Activated CD8-positive, alpha-beta memory T cell treated with anti-CD3 and anti-CD28 coated beads for 4 hours (primary cell): ENCODE measurements at places on chromosomes 1 and 21.

GRCh38 chr1:182245040-182245439, 146.6 kb downstream of the GLUL start:
- DNase-seq, result no peak

DNA sequence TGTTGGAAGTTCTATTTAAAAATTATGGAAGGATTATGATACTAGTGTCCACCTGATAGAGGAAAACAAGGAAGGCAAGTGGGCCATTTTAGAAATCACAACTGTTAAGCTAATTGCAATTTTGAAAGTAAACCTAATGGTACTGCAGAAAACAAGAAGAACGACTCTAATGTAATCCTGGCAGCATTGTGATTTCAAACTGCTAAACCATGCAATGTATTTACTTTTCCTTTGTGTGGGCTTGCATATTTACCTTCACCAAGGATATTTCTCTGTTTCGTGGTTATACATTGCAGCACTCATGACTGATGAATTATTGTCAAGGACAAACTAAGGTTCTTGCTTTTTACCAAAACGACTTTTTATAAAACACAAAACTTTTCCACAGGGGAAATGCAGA, 88.1 kb downstream of the TM2D1 start:
- DNase-seq, result no peak

- no peak for DNase-seq
These were observed 11.9 kb downstream of the LHX4 start for GRCh38 chr1:180241716-180242544.

DNA sequence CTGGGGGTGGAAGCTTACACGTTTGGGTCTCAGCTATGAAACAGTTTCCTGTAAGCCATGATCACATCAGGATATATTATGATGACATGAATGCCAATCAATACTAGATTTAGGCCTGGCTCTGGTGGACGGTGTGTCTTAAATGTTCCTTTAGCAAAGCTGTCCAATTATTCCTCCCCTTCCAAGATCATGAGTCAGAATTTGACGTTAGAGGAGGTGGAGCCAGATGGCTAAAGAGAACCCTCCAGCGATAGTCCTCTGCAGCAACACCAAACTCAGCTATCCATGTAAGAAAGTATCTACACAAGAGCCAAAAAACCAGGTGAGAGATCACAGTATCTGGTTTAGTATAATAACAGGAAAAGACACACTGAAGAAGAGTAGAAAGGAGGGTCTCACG, 47.8 kb downstream of the PACC1 start:
- no peak for DNase-seq

GRCh38 chr1:52056937-52057231, 789 bp downstream of the BTF3L4 start:
- no peak for DNase-seq

DNA sequence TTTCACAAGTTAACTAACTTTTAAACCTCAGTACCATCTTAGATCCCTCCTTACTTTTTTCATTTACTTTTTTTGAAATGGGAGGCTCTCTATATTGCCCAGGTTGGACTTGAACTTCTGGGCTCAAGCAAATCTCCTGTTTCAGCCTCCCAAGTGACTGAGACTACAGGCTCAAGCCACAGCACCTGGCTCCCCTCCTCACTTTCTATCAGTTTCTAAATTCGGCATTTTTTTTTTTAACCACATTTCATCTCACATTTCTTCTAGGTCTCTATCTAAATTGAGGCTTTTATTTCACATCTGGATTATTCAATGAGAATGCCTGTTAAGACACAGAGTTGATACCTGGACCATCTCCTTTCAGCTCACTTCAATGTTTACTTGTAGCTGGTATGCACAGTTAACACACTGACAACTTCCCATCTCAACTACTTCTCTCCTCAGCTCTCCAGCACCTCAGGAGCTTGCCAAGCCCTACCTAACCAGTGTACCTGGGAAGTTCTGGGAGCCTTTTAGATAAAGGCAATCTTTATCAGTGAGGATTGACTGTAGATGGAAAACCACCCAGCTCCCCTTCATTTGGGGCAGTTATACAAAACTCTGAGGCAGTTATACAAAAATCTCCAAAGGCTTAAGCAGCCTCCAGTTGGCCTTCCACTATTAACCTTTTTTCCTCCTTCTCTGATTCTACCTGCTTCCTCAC, 3.4 kb downstream of the USP33 start:
- DNase-seq, result no peak

DNA sequence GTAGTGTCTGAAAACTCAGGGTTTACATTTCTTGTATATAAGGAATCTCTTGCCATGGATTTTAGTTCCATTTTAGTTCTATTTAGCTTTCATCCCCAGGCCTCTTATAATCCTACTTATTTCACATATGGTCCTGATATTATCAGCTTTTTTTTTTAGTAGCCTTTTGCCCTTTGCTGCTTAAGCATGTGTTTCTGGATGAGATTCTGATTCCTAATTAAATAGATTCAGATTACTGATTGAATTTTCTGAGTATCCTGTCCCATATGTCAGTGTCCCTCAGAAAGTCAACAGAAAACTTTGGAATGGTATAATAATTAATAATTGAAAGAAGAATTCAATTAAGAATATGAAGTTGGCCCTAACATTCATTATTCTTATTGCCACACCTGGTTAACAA, 134.7 kb upstream of the HOOK1 start:
- DNase-seq, result no peak

- DNase-seq, result no peak
These were observed 70.4 kb upstream of the CD55 start for GRCh38 chr1:207251066-207251465.

DNA sequence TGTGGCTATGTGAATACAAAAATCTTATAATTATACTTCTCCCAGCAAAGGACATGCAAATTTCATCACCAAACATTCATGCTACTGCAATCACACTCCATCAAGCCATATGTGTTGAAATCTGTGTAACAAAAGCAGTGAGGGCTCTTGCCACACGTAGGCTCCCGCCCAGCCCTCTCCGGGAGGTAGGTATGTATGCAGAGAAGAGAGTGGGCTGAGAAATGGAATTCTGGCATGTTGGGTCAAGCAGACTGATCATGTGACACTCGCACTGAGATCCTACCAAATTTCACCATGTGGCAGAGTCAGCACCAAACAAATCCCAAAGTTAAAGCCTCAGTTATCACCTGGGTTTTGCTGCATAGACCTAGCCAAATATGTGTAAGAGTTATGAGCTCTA, 49.7 kb downstream of the APP start:
- DNase-seq, result no peak

DNA sequence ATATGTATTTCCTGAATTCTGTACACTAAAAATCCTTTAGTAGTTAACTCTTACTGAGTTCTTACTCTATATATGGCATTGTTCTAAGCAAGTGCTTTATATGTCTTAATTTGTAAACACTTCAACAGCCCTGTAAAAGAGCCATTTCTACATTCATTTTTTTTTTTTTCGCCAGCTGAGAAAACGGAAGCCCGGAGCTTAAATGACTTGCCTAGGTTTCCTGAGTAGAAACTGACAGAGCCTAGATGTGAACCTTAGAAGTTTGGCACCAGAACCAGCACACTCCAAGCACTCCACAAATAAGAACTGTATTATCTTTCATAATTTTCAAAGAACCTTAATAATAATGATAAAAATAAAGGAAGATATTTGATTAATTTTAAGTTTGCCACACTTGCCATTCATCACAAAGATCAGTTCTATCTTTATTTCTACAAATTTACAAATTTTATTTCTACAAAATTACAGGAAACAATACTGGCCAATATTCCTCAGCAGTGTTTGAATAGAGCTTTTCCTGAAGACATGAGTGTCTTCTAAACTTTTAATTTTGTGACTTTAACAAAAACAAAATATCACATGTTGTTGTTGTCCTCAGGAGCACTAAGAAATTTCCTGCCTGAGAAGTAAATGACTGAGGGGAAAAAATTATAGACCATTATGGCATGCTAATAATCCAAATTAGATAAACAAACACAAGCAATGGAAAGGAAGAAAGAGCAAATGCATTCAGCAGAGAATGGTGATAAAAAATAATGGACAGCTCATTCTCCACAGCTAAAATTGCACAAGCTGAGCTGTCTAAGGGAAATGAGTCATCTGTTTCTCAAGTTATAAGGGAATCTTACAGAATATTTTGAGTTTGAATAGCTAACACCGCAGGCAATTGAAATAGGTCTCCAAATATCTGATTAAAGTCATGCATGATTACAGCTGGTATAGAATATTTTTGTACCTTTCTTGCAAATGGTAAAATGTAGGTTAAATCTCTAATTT, 71.2 kb downstream of the DPYD start:
- DNase-seq, result no peak

DNA sequence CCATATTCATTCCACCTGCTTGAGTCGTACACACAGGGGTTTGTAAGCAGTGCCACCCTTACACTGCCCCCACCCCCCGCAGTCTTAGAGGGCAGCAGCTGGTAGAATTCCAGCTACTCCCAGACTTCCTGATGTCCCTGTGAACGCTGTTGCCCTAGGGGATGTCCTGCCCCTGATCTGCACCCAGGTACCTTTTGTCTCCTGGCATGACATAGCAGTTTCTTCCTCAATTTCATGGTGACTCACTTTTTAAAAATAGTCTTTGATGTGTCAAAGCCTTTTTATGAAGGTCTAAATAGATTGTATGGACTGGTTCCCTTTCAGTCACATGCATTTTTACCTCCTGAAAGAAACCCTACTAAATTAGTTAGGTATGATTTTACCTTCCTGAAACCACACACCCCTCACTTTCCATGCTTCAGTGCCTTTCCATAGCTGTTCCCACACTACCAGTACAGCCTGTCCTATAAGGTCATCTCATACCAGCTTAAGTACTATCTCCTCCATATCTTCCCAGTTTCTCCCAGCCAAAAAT, 76.4 kb downstream of the ST3GAL3 start:
- no peak for DNase-seq

GRCh38 chr1:99621340-99621901, 24.5 kb upstream of the PALMD start:
- DNase-seq, result no peak

DNA sequence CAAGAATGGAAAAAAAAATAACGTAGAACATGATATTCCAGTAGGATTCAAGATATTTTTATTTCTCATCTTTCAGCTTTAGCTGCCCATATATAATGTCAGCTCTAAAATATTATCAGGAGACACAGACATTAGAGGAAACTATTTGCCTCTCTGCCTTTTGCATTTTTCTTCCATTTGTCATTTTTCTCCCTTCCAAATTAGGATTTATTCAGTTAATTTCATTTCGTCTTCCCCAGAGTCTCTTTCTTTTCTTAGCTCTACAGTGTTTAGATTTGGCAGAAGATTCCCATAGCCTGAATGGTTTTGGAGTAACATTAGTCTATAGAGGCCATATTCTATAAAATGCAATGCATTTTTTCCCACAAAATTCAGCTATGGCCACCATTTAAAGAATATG, 5.1 kb upstream of the ENAH start:
- no peak for DNase-seq

- no peak for DNase-seq
These were observed 455.6 kb downstream of the SIPA1L2 start for GRCh38 chr1:232174306-232174705.

- no peak for DNase-seq
These were observed 162.6 kb upstream of the USP25 start for GRCh38 chr21:15567191-15567590.

- peak; percentile 61 for DNase-seq
These were observed 39.2 kb upstream of the LRRC8D start for GRCh38 chr1:89781494-89782126.

GRCh38 chr1:23101887-23102286, 66.8 kb downstream of the LUZP1 start:
- no peak for DNase-seq

DNA sequence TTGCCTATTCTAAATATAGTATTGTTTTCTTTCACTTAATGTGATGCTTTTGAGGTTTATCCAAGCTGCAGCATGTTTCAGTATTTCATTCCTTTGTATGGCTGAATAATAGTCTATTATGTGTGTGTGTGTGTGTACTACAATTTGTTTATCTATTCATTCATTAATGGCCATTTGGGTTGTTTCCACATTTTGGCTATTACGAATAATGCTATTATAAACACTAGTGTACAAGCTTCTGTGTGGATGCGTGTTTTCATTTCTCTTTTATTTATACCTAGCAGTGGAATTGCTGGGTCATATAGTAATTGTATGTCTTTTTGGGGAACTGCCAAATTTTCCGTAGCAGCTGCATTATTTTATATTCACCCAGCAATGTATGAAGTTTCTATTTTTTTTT, 15.0 kb upstream of the THEM5 start:
- no peak for DNase-seq

GRCh38 chr1:56494306-56494705, 85.1 kb downstream of the PLPP3 start:
- no peak for DNase-seq

DNA sequence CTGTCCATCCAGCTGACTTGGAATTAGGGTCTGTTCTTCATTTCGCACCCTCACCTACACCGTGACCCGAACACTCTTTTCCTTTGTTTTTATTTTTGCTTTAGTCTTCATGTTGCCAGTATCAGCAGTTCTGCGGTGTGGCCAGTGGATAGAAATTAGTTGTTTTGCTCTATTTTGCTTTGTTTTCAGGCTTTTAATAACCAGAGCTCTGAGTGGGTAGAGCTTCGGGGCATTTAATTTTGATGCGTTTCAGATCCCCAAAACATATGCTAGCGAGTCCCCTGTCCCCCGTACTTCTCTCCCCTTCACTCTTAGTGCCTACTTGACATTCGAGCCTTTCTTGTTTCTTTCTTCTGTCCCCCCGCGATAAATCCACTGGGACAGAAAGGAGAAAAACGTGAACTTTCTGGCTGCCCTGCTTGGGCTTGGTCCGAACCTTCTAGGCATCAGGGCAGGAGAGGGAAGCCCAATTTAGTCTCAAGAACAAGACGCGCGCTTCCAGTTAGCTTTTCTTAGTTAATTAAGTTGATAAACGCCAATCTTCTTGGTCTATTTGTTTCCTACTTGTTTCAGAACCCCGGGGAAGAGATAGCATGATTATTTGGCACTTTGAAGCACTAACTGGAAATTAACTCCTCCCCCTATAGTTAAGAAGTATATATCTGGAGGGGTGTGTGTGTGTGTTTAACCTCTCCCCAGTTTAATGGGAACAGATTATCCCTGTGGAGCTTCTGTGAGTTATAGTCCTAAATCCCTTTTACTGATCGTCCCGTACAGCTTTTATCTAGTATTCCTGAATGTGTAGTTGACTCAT, 839 bp downstream of the SWT1 start:
- no peak for DNase-seq

- no peak for DNase-seq
These were observed 17.0 kb downstream of the MRAP start for GRCh38 chr21:32315511-32316281.

DNA sequence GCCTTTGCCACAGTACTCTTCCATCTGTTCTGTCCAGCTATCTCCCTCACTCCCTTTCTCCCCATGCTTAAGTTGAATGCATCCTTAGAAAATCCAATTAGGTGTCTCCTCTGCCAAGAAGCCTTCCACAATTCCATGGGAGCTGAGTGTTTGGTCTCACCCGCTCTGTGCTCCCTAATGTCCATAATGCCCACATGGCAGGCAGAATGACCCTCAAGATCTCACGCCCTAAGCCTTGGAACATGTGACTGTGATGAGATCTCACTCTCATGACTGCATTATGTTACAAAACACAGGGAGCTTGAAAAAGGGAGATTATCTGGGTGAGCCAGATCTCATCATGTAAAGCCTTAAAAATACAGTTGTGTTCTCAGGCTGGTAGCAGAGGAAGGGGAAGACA, 229.4 kb downstream of the OMA1 start:
- no peak for DNase-seq

- no peak for DNase-seq
These were observed 56.0 kb downstream of the TBCE start for GRCh38 chr1:235423214-235423652.
